ENCODE measurements at places on chromosomes 1 and 21. TPM values are rescaled to one million over a fixed set of nuclear protein-coding genes. Genes with fewer than 3 reads are reported as not detected.

GRCh38 chr1:214670098-214670497 lies 67.1 kb downstream of the CENPF start:
- DNase-seq, result peak; percentile 32

- no peak for DNase-seq
Observed at GRCh38 chr1:176841238-176841637, 323.3 kb downstream of the ASTN1 start.

Gene LCE3D
- total RNA-seq, result not detected

- no peak for DNase-seq
Observed at GRCh38 chr21:38343691-38344090, 86.9 kb downstream of the KCNJ15 start.

GRCh38 chr1:12059722-12060464 lies 3.2 kb upstream of the TNFRSF8 start:
- no peak for DNase-seq

- no peak for DNase-seq
Observed at GRCh38 chr1:83515578-83516154, 483.3 kb downstream of the TTLL7 start.

Gene IL22RA1
- 0.47 TPM for total RNA-seq

- DNase-seq, result no peak
Observed at GRCh38 chr1:183193963-183194525, 8.0 kb downstream of the LAMC2 start.

GRCh38 chr1:163697137-163697536 lies 375.4 kb downstream of the NUF2 start:
- no peak for DNase-seq

Gene TMCC2
- total RNA-seq, result 2.8 TPM

Gene HES5
- total RNA-seq, result not detected

DNA sequence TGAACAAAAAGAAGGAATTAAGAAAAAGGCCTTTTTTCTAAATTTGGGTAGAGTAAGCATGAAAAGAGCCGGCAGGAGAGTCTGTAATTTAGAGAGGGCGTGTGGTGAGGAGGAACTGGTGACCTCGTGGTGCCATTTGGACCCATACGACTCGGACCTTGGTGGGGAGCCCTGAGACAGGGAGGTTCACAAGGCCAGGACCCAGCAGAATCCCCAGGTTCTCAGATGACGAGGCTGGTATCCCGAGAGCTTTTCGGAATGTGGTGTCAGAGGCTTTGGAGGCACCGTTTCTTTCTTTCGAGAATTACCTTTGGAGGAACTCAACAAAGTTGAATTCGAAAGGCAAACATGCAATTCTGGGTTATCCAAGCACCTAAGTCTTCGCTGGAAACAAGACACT lies 34.8 kb downstream of the CLIC6 start:
- no peak for DNase-seq

DNA sequence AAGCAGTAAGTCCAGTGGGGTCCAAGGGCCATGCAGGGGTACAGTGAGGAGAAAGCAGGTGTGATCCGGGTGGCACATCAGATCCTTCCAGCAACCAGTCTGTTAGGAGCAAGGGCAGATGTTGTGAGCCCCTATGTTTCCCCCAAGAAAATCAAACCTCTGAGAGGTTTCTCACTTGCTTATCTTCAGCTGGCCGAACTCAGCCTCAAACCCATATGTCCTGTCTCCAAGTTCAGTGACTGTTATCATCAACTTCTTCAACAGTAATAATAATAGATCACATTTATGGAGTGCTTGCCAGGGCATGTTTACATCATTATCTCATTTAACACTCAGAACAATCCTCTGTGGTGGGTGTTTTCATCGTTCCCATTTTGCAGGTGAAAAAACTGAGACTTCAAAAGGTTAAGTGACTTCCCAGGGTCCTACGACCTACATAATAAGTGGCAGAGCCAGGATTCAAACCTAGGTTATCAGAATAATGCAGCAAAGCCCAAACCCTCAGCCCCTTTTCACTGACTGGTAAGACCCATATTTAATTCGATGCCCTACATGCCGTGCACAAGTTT lies 3.3 kb downstream of the CAPN2 start:
- DNase-seq, result no peak

GRCh38 chr1:56468518-56468917 lies 110.8 kb downstream of the PLPP3 start:
- DNase-seq, result no peak

- no peak for DNase-seq
Observed at GRCh38 chr1:160777486-160778089, 18.4 kb upstream of the LY9 start.

DNA sequence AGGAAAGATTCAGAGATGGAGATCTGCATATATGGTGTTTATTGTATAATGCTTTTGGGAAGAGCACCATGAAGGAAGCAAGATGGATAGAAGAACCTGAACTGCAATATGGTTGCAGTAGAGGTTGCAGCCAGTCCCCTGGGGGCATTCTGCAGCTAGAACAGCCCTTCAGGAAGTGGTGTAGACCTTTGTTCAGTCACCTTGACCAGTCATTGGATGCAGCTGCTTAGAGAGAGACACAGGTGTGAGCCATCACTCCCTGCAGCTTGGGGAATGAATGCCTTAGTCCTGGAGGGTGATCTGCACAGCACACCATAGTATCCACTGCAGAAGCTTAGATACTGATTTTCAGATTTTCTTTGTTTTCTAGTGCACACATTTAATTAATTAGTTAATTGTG lies 42.3 kb downstream of the NEK7 start:
- no peak for DNase-seq

DNA sequence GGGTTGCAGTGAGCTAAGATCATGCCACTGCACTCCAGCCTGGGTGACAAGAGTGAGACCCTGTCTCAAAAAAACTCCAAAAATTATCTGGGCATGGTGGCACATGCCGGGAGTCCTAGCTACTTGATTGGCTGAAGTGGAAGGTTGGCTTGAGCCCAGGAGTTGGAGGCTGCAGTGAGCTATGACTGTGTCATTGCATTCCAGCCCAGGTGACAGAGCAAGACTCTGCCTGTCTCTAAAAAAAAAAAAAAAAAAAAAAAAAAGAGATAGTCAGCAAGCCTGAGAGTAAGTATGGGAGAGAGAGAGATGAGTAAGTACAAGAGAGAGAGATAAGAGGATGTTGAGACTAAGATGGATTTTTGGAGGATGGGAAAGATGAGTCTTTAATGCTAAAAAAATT lies 180.8 kb upstream of the CACYBP start:
- no peak for DNase-seq

DNA sequence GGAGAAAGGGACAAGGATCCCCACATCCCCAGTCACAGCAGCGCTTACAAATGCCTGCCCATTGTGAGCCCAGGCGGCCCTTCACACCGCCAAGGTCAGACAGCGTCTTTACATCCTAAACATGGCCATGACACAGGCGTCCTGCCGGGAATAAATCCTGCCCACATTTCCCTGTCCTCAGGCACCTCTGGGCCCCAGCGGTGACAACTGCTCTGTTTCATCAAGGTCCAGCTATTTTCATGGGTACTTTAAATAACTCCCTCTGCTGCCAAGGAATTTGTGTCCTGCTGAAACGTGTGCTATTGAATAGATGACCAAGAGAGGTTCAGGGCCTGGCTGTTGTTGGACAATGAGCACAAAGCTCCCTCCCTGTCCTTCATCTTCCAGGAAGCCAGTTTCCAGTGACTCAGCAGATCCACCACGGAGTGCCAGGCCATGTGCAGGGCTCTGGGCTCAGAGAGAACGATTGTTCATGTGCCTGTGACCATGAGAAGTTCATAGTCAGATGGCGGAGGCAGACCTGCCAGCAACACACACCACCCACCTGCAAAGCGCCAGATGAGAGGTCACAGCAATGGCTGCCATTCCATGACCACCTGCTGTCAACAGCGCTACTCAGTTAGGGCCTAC lies 195.8 kb downstream of the MATN1 start:
- no peak for DNase-seq

GRCh38 chr1:1206376-1206965 lies at the start of gene TNFRSF18:
TNFRSF18 (minus strand) TSS chr1:1206592; CDS start chr1:1206571, 21 bp downstream.
- DNase-seq, result no peak

Gene RIMKLA
- total RNA-seq, result 0.38 TPM

DNA sequence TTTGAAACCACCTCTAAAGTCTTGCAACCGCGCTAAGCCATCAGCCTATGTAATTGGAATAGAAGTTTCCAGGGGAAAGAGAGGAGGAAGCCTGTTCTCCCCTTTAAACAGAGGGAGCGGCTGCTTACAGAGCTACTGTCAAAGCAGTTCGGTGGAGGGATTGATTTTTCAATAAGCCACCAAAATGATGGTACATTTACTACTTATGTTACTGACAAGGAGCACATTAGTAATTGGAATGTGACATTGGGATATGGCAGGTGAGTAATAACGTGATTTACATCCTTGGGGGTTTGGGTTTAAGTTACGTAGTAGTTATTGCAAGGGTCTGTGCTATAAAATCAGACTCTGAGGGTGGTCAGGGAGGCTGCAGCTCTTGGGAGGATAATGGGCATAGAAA lies 257.3 kb downstream of the KAZN start:
- no peak for DNase-seq

GRCh38 chr1:38608202-38608864 lies 251.2 kb downstream of the RRAGC start:
- no peak for DNase-seq

- no peak for DNase-seq
Observed at GRCh38 chr1:41888756-41889155, 30.0 kb downstream of the HIVEP3 start.

DNA sequence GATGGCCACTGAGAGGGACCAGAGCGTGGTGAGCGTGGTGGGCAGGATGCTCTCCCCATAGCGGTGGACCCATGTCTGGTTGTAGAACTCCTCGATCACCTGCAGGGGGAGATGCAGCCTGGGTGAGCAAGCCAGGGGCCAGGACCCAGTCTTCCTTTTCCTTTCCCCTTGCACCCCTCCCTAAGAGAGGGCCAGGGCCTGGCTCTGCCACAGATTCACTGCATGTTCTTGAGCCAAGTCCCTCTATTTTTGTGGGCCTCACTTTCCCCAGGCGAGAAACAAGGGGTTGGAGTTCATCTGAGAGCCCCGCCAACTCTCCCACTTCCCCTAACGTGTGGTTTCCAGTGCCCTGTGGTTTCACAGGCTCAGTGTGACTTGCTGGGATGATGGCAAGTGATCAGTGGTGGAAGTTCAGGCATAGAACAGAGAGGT lies 27.5 kb downstream of the SLC2A1 start:
- DNase-seq, result no peak

DNA sequence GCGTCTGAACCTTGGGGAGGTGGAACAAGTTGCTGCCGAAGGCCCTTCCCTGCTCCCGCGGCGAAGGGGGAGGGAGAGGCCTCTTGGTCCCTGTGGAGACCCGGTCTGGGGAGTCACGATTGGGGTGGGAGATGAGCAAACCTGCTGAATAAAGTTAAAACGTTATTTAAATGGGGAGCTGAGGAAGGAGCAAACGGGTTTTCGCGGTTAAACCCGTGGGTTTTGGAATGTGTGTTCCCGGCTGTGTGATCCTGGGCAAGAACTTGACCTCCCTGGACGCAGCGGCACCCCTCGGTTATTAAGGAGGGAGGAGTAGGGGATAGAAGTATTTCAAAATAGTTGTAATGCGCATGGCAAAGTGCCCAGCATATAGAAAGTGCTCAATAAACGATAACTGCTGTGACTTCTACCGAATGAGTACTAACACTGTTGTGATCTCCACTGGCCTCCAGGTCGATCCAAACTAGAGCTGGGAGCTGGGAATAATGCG lies 3.4 kb downstream of the FAM110D start:
- DNase-seq, result no peak

DNA sequence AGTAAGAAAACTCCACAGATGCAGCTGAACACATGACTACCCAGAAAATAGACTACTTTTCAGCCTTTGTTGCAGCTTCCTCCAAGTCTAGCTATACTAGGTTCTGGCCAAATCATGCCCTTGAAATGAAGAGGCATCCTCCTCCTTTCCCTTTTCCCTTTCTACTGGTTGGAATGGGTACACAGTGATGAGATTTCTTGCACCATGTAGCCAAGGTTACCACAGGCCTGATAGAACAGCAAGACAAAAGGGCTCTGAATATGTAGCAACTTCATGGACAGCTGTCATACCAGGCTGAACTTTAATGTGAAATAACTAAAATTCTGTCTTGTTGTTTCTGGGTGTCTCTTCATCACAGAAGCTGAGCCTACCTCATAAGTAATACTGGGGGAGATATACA lies 146.5 kb downstream of the PDE4B start:
- no peak for DNase-seq

GRCh38 chr1:53381790-53382401 lies 54.0 kb upstream of the LRP8 start:
- DNase-seq, result no peak

GRCh38 chr1:43703836-43704235 lies 3.5 kb upstream of the ST3GAL3 start:
- DNase-seq, result no peak

Gene NUP210L
- not detected for total RNA-seq

DNA sequence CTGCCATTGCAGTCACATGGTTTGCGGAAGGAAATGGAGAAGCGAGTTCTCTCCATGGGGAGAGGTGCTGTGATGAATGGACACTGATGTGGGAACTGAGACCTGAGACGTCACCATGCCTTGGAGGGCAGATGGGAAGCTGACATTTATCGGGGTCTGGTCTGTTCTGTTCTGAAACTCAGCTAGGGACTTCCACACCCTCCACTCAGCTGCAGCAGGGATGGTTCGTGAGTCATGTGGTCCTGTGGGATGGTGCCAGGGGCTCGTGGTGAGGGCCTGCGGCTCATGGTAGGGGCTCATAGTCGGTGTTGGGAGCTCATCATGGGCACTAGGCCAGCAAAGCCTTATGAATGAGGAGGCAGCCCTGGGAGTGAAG lies 6.1 kb downstream of the GPR137B start:
- no peak for DNase-seq

- DNase-seq, result no peak
Observed at GRCh38 chr1:66578841-66579240, 44.9 kb downstream of the SGIP1 start.

DNA sequence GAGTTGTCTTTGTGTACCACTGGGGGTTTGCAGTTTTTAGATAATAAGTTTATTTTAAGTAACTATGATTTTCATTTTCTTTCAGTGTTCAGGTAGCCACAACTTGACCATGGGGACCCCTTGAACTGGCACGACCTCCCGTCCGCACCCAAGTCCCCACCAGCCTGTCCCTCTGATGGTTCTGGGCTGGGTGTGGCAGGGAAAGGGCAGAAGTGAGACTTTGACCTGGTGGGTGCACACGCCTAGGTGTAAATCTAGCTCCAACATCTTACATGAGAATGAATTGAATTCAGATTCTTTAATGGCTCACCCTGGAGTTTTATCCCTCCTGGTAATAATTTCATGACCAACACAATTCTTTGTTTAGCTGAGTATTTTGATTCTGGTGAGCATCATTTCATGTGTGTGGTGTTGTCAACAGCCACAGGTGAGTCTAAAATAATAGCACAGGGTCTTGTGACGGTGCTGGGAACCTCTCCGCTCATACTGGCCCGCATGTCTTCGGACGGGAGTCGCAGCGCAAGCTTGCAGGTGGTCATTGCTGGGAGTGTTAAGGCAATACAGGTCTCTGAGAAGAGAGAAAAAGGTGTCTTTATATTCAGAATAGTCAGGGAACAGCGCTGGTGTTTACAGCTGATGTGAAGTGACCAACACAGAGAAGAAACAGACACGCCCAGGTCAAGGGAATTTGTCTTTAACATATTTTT lies 50.8 kb upstream of the POFUT2 start:
- no peak for DNase-seq

GRCh38 chr1:242828828-242829227 lies 304.3 kb upstream of the PLD5 start:
- DNase-seq, result no peak
